ENCODE measurements at places on chromosomes 2 and 18.
A peak's percentile ranks its signal among the peaks of the same experiment; 100 is the strongest.

DNA sequence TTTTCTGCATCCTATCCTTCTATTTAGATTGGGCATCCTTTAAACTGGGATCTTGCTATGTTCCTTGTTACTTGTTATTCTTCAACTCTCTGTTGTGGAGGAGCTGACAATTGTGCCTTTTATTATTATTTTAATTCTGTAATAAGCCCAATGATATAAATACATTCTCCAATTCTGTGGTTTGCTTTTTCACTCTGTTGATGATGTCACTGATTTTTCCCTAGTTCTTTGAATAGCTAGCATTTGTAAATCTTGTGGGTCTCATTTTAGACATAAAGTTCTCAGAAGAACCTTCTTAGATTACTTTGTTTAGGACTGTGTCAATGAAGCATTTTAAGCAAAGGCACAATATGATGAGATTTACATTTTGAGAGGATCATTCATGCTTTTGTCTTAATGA is 79.5 kb upstream of the SLC8A1 start:
- DNase-seq: no peak

DNA sequence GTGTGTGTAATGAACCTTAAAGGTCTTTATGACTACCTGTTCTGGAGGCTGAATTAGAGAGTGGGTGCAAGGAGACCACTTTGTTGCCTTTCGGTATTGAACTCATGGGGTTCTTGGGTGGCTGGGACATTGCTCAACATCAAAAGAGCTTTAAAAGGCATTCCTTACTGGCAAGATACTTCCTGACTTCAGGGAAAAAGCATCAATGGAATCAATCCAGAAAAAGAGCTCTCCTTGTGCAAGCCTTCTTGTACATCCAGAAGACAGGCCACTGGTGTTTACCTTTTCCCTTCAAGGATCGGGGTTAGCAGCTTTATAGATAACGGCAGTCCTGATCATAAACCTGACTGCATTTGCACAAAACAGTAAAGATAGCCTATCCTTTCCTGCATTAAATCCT is 9.5 kb downstream of the PNO1 start:
- no peak for DNase-seq

DNA sequence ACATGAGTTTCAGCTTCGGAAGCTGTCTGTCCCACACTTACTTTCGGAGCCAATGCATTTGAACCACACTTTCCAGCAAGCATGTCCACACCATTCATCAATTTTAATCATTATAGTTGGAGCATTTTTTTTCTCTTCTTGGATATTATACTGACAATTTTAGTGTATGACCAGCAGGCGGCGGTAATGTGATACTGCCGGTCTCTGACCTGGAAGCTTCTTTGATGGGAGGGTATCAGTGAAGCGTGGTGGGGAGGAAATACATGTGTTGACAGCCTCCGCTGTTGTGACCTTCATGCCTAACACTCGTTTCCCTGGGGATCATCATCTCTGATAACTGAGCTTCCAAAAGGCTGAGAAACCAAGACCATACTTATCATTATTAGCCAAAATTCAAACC is 231.7 kb downstream of the GBX2 start:
- DNase-seq: no peak

- DNase-seq: no peak
Measured at GRCh38 chr2:696999-697627, 19.9 kb upstream of the TMEM18 start.

DNA sequence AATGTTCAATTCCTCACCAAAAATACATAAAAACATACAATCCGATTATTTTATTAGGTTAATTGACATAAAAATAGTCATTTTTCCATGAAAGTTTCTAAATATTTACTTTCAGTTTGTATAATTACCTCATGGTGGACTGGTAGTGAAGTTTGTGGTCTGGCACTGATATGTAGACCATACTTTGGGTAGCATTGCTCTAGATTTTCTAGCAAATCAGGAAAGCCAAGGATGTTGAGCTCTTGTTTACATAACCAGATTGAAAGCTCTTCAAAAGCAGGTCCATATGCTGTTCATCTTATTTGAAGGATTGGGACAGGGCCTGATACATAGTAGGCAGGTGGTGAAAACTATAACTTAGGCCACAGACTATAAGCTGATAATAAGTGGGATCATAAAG is 61.8 kb downstream of the COMMD1 start:
- no peak for DNase-seq

- peak; percentile 4 for DNase-seq
Measured at GRCh38 chr2:192546565-192546964, 351.8 kb upstream of the TMEFF2 start.
